ENCODE measurements at places on chromosomes 12 and 14.

DNA sequence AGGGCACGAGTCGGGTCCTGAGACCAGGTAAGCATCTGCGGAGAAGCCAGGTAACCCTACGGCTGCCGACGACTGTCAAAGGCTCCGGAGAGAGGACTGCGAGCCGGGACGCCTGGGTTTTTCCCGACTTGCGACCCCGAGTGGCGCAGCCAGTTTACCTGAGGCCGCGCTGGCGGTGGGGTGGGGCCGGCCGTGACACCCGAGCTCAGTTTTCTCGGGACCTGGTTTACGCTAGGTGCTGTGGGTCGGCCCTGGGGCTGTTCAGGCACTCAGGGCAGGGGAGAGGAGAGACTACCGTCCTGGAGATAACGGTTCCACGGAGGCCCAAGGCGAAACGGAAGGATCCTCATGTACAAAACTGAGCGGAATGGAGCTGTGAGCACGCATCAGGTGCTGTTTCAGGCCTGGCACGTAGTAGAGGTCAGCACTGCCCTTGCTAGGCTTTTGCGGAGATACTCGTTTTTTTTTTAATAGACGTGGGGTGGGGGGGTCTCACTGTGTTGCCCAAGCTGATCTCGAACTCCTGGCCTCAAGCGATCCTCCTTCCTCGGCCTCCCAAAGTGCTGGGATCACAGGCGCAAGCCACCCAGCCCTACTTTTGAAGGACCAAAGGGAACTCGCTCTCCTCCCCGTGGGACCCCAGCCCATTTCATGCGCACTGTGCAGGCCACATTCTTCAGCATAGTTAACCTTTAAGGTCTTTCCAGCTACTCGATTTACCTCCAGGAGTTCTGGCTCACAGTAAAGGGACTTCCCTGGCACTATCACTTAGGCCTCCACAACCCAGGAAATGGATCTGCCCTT, 471 bp downstream of the MTRFR start:
- no peak for DNase-seq

- no peak for DNase-seq
These were observed 2.0 kb downstream of the ADCY6 start for GRCh38 chr12:48786591-48787544.

DNA sequence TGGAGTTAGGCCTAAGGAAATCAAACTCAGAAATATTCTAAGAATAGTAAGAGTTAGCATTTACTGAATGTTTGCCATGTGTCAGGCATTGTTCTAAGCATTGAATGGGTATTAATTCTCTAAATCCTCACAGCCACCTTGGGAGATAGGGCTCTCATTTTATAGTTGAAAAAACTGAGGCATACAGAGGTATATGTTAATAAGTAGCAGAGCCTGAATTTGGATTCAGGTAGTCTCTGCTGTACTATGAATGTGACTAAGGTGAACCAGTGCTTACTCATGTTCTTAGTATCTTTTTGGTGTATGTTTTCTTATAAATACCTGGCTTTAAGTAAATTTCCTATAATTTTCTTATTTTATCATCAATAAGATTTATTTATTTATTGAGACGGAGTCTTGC, 8.1 kb downstream of the ARF6 start:
- no peak for DNase-seq

- DNase-seq: no peak
These were observed 103.7 kb downstream of the TBX3 start for GRCh38 chr12:114580306-114580705.

- no peak for DNase-seq
These were observed 34.6 kb upstream of the NFKBIA start for GRCh38 chr14:35438910-35439713.

DNA sequence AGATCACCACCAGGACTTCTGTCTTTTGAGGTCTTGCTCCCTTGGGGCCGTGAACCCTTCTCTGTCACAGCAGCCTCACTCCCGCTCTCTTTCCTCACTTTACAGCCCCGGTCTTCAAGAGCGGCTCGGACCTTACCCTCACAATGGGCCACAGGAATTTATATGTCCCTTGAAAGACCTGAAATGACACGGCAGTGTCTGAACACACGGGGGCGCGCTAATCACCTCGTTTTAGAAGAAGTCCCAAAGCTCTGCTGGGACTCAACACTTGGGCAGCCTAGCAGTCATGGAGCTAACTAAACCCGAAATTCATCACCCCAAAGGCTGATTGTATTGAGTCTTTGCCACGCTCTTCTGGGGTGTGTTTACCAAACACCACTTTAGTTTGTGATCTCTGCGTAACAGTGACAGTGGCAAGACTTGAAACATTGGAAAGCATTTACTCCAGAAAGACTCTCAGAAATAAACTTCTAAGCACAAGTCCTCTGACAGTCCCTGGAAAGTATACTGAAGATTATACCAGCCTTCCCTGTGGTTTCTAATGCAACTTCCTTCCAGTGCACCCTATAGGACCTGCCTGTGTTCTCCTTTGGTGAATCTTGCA, 29.0 kb downstream of the SERPINA11 start:
- DNase-seq: peak; percentile 78

DNA sequence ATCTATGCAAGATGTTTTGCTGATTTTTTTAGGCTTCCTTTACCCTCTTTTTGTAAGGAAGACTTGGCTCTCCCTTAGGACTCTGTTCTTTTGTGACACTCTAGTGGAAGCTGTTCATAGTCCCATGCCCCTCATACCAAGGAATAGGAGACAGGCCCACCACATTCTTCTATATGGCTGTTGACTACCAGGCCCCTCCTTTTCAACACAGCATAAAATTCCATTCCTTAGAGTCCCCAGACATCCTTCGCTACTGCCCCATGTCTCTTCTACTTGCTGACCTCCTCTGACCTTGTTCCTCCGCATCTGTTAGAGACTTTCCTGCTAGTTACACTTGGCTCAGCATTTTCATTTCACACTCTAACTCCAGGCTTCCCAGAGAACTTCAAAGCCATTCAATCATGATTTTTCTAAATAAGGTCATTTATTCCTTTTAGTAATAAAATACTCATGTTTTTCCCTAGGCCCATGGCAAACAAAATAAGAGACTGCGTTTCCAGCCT, 9.7 kb downstream of the PIK3C2G start:
- no peak for DNase-seq

- DNase-seq: no peak
These were observed 10.0 kb downstream of the HIP1R start for GRCh38 chr12:122845041-122845864.

DNA sequence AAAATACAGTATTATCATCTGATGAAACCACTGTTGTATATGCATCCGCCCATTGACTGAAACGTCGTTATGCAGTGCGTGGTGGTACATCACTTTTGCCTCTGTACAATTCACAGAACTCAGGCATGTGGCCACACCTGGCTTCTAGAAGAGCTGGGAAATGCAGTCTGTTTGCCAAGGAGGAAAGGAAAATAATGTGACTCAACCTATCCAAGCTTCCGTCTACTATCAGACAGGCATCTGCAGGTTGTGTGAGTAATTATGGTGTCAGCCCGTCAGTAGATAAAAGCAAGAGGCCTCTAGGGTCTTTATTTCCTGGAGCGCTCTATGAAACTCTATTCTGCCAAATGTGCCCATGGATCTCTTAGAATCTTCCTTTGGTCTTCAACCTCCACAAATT, 111.6 kb downstream of the BBS10 start:
- no peak for DNase-seq

DNA sequence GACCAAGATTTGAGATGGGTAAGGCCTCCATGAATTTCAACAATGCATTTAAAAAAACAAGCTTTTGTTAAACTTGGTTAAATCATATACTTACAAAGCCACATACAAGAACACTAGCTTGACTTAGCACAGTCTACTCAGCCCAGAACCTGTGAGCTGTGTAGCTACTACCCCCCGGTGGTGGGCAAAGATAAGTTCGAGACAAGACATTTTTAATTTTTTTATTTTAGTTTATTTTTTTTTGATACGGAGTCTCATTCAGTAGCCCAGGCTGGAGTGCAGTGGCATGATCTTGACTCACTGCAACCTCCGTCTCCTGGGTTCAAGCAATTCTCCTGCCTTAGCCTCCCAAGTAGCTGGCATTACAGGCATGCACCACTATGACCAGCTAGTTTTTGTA, 3.7 kb upstream of the NECAP1 start:
- DNase-seq: peak; percentile 75

GRCh38 chr14:37147310-37147880, 25.0 kb downstream of the SLC25A21 start:
- no peak for DNase-seq
